Left ventricle myocardium inferior (tissue), 1 donor: ENCODE measurements at places on chromosomes 12 and 14. TPM values are rescaled to one million over a fixed set of nuclear protein-coding genes. Genes with fewer than 3 reads are reported as not detected.

Gene CHGA
- total RNA-seq, result not detected

Gene RHEBL1
- total RNA-seq, result not detected

Gene B3GNT4
- total RNA-seq, result not detected

Gene OTOGL
- 0.27 TPM for total RNA-seq

Gene INSM2
- total RNA-seq, result not detected

Gene DBX2
- total RNA-seq, result 0.14 TPM

Gene RHOJ
- total RNA-seq, result 14.6 TPM

Gene SALL2
- 3.4 TPM for total RNA-seq

Gene PLEKHD1
- total RNA-seq, result 0.14 TPM

Gene NGDN
- total RNA-seq, result 17.2 TPM

Gene ALDH1L2
- total RNA-seq, result 3.0 TPM

Gene PRB2
- not detected for total RNA-seq

DNA sequence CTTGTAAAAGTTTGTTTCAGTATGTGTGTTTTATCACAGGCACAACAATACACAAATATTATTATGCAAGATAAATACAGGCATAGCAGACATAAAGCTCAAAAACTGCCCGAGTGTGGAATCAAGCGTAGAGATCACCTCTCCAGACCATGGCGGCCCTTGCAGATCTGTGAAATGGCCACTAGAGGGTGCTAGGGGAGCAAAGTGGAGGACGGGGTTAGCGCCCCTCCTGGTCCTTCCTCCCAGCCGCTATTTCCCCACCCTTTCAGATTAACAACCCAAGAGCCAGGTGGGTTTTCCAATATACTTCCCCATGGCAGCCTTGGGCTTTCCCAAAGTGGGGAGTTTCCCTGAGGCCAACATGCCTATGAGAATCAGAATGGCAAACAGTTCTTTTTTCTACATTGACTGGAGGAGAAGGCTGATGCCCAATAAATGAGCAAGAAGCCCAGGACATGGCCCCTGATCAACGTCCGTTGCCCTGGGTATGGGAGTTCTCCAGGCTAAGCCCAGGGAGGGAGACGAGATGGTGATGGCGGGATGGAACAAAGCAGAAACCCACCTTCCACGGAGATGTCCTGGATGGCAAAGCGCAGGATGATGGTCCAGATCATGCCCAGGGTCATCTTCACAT lies 67.4 kb downstream of the ACTN1 start:
- DNase-seq, result peak; percentile 64

GRCh38 chr14:103230658-103231334 lies 103.2 kb upstream of the EIF5 start:
- no peak for DNase-seq

- DNase-seq, result no peak
These were observed 12.4 kb upstream of the SIX1 start for GRCh38 chr14:60661721-60662120.

DNA sequence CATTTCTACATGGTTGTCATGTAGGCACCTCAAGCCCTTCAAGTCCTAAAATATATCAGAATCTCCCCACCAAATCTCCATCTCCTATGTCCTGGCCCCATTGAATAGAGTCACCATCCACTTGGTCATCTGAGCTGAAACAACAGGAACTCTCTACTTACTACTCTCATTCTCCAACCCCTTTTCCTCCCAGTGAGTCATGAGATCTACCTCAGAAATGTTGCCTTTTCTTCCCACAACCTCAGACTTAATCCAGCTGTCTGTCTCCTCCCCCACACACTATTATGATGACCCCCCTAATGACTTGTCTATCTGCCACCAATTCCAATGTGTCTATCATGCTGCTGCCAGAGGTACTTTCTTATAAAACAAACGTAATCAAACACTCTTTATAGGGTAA lies 72.3 kb upstream of the TMEM263 start:
- DNase-seq, result no peak

DNA sequence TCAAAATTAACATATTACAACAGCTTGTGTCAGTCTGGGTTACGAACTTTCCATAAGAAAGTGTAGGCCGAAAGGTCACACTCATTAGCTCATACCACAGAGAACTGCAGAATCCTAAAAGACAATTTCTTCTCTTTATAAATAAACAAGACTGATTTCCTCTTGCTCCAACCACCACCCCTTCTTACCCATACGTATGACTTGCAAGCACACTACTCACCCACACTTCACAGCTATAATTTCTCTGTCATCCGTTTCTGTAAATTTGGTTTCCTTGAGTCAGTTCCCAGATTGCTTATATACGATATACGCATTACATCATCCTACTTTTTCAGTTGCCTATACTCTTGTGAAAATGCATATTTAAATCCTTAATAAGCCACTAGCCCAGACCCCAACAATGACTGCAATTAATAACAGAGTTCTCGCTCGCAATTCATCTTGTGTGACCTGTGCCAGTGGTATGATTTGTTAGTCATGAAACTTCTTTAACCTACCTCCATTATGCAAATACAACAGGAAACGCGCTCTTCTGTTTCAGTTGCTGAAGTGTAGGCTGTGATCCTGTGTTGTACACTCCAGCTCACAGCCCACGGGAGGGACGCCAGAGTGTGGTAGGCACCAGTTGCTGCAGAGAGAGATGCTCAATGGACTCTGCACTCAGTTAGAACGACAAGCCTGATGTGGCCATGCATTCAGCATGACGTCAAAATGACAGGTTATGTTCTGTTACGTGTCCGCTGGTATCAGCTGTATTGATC lies 417.6 kb downstream of the PDZRN4 start:
- no peak for DNase-seq

DNA sequence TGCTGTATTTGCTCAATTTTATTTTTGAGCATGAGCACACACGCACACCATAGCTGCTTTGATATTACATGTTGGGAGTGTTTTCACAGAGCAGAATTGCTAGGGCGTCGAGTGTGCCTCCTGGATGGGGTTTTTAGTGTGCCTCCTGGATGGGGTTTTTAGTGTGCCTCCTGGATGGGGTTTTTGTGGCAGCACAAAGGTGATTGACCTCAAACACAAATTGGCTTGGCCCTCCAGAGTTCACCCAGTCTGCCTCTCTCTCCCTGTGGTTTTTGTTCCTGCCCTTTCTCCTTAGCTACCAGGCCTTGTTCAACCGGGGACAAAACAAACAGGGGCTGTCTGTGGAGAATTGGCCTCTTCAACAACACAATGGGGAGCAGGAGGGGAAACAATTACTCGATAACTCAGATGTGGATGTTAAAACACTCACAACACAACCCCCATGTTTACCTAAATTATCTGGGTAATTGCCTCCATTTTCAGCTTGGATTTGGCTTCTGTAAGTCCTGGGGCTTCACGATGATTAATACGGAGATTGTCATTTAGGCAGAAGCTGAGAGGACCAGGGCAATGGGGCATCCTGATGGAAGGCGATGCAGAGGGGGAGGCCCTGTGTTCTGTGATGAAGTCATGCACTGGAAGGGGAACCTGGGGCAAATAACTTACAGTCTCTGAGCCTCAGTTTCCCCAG lies 26.9 kb downstream of the TBX3 start:
- no peak for DNase-seq

GRCh38 chr14:94686511-94687160 lies 74.4 kb downstream of the SERPINA3 start:
- no peak for DNase-seq

GRCh38 chr12:58888131-58888783 lies 32.0 kb downstream of the LRIG3 start:
- DNase-seq, result peak; percentile 46

DNA sequence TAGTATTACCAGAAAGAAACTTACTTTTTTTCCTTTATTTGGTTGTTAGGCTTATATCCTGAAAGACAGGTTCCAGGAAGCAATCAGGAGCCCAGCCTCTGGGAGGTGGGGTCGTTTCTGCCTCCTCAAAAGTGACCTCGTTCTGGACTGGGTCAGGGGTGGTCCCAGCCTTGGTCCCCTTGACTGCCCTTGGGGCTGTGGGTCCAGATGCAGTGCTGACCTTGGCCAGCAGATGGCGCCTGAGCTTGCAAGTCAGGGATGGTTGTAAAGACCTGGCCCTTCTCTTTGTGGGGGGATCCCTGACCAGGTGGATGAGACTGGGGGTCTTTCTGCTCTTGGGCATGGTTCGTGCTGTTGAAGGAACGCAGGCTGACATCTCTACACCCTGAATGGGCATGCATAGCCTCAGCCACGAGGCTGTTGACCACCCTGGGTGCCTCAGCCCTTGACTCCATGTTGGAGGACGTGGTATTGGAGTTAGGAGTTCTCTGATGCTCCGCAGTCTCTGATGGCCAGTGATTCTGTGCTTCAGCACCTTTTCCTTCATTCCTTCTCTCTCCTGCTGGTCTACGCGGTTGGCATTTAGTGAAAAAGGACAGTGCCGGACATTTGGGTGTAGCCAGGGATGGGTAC lies 62.4 kb downstream of the ADCK1 start:
- DNase-seq, result peak; percentile 75

DNA sequence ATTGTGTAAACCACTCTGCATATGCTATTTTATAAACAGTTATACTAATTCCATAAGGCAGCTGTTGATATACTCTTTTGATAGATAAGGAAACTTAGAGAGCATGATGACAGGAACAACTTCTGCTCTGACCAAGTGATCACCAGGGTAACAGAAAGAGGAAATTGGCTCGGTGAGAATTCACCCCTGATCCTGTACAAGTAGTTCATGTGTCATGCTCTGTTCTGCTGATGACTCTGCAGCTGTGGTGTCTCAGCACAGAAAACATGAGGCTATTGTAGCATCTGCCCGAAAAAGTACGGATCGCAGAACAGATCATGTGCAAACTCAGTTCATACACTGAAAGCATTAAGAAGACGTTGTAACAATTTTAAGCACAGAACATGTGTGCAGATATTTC lies 345.0 kb downstream of the LRIG3 start:
- DNase-seq, result no peak

DNA sequence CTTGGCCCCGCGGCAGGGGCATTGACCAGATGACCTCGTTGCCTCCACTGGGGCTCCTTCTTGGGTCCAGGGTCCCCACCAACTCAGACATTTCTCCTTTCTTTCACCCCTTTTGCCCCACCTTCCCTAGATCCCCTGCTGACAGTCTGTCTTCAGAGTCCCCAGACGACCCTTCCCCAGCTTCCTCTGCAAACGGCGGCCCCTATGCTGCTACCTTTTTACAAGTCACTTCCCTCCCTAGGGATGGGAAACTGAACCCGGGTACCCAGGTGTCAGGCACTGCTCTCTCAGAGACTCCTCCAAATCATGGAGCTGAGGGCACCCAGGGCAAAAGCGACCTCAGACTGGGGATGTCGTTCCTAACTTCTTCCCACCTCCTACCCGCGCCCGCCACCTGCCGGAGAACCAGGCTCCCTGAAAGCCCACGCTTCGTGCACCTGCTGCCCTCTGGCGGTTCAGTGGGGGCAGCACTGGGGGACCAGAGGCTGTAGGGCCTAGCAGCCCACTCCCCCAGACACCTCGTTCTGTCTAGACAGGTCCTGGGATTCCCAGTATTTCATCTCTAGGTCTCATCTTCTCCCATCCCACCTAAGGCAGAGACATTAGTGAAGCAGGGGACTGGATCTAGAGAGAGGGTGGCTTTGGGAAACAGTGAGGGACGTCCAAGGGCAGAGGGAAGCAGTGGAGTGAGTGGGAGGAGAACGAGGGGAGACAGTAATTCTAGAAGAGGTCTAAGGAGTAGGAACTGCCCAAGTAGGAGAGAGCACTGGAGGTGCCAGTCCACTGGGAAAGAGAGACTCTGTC lies 4.9 kb downstream of the ZNF385A start:
- DNase-seq, result peak; percentile 92

- DNase-seq, result peak; percentile 55
These were observed 33.5 kb downstream of the SLC6A12 start for GRCh38 chr12:180445-180844.

DNA sequence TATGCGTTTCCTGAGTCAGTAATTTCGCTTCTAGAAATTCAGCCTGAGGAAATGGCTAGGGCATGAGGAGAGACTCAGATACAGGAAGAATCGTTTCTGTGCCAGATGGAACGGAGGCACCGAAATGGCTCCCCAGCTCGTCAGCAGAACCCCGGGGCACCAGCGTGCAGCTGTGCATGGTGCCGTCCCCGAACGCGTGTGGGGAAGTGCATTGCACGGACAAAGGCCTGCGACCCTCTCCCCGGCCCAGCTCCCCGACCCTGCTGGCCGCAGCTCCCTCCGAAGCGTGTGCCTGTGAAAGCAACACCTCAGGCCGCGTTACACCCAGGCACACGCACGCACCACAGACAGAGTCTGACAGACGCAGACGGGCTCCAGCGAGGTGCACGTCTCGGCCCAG lies 82.9 kb downstream of the NOC4L start:
- DNase-seq, result no peak

- no peak for DNase-seq
These were observed 160.6 kb downstream of the ZFP36L1 start for GRCh38 chr14:68632054-68632895.

DNA sequence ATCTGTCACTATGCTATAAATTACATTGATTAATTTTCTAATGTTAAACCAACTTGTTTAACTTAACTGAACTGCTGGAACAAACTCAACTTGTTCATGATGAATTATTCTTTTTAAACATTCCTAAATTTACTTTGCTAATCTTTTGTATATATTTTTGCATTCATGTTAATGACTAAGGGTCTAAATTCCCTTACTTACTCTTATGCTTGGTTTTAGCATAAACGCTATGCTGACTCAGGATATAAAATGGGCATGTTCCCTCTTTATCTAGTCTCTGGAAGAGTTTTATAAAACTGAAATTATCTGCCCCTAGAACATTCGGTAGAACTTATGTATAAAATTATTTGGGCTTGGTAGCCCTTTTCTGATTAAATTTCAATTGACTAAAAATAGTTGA lies 342.8 kb upstream of the DIO2 start:
- DNase-seq, result no peak

DNA sequence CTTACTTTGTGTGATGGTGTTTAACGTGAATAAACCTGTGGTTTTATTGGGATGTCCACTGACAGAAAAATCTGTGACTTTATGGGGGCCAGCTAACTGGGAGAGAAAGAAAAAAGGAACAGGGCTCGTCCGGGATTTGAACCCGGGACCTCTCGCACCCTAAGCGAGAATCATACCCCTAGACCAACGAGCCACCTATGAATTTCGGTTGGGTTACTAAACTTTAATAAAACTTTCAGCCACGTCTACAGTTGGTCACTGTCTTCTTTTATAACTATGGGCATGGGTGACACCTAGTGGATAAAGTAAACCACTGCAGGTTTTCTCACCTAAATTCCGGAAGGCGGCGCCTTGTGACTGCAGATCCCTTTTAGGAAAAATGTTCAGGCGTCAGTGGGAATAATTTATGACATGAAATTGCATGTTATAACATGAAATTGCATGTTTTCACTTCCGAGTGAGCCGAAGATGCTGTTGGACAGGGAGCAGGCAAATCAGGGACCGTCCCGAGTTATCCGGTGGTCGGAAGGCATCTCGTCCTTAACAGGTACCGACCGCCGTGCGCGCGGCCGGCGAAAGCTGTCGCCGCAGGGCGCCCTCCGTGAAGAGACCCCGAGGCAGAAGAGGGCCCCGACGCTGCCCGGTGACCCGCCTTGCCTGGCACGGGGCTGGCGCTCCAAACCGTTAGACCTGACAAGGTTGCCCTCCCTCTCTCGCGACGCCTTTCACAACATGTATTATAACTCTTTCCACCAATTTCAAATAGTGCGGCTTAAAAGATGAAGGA lies 18.2 kb upstream of the RNASE12 start:
- peak; percentile 42 for DNase-seq

GRCh38 chr14:73788701-73789551 lies 62.7 kb upstream of the PTGR2 start:
- DNase-seq, result no peak
